ENCODE measurements at places on chromosomes 16 and 17.

DNA sequence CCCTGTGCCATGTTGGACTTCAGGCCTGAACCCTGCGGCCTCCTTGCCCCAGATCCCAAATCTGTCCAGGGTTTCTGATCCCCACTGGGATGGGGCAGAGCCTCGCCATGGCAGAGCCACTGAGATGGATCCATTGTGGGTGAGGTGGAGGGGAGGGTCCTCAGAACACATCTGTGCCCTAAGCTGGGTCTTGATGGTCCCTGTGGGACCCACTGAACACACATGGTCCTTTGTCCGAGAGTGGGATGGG lies 38.0 kb upstream of the KSR1 start:
- DNase-seq = no peak

- no peak for DNase-seq
These were observed 16.3 kb downstream of the SCN4A start for GRCh38 chr17:63956296-63956920.

DNA sequence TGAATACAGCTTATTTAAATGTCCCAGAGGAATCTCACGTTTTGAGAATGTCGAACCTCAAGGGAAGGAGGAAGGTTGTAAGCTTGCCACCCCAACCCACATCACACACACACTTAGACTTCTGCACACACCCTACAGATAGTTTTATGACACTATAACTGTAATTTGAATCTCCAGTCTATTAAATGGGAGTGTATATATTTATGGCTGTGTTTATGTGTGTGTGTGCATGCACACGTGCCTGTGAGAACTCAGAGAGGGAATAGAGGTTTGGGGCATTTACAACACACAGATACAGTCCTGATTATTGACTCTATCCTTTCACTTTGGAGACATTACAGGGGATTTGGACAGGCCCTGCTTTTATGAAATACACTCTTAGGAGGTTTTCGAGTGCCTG lies 171.5 kb upstream of the MAF start:
- no peak for DNase-seq

DNA sequence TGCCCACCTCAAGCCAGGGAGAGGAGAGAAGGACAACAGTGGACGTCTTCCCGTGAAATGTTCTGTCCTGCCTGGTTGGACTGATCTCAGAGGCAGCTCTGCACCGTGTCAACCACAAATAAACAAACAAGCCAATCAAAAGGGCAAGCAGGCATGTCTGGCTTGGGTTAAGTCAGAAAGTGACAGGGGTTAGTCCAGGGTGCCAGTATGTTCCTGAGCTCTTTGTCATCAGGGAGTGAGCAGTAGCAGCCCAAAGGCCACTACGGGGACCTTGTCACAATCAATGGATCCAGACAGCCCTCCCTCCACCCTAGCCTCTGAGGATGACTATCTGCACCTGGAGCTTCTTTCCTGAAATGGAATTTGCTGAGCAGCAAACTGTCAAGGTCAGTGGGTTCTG lies 35.0 kb downstream of the CNGB1 start:
- DNase-seq = no peak

DNA sequence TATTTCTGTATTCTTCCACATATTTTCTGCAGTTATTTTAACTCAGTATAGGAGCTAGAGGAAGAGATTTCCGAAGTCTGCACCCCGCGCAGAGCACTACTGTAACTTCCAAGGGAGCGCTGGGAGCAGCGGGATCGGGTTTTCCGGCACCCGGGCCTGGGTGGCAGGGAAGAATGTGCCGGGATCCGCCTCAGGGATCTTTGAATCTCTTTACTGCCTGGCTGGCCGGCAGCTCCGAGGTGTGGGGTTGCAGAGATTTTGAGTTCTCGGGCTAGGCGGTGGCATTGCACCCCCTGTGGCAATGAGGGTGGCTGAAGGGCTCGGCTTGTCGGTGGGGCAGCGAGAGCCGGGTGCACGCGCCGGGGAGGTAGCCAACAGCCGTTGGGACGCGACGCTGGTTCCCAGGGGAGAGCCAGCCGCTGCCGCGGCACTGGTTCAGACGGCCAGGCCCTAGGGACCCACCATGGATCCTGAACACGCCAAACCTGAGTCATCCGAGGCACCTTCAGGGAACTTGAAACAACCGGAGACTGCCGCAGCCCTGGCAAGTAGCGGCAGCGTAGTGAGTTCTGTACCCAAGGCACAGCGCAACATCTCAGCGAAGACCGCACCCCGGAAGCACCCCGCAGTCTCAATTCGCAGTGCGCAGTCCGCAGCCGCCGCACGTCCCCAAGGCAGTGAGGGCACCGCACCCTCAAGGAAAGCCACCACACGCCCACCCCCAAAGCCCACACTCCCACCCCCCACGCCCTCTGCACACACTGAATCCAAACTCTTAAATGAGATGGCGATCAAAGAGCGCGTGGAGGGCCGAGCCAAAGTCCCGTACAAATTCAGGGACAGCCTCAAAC lies at the start of gene CMTM1:
Gene CMTM1 (plus strand): TSS at position 389 of the 851 bp plus-strand sequence. CDS start 75 bp downstream, at position 464.
- DNase-seq = no peak

GRCh38 chr16:48574140-48574539 lies 35.8 kb downstream of the N4BP1 start:
- no peak for DNase-seq

- no peak for DNase-seq
These were observed 119.6 kb downstream of the CYLD start for GRCh38 chr16:50861451-50861850.

- DNase-seq = no peak
These were observed 842.1 kb downstream of the KCNJ2 start for GRCh38 chr17:71011391-71011790.

GRCh38 chr17:17506181-17506741 lies 10.1 kb upstream of the RASD1 start:
- DNase-seq = no peak

DNA sequence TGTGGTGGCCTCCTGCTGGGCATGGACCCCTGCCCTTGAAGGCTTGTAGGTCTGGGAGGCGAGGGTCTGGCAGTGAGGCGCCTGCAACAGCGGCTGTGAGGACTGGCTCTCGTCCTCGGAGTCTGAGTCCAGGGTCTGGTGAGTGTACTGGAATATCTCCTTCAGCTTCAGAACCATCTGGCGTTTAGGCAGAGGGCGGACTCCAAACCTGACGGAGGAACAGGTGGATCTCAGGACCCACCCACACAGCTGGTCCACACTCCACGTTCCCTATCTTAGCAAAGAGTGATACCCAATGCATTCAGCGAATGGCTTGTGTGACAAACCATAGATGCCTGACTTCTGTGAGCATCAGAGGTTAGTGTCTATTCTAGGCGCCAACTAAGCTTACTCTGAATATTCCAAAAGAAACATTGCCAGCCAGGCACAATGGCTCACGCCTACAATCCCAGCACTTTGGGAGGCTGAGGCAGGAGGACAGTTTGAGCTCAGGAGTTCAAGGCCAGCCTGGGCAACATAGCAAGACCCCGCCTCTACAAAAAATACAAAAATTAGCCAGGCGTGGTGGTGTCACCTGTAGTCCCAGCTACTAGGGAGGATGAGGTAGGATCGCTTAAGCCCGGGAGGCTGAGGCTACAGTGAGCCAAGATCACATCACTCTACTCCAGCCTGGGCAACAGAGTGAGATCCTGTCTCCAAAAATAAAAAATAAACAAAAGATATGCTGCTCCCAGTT lies 6.3 kb upstream of the NLRC3 start:
- DNase-seq = no peak

DNA sequence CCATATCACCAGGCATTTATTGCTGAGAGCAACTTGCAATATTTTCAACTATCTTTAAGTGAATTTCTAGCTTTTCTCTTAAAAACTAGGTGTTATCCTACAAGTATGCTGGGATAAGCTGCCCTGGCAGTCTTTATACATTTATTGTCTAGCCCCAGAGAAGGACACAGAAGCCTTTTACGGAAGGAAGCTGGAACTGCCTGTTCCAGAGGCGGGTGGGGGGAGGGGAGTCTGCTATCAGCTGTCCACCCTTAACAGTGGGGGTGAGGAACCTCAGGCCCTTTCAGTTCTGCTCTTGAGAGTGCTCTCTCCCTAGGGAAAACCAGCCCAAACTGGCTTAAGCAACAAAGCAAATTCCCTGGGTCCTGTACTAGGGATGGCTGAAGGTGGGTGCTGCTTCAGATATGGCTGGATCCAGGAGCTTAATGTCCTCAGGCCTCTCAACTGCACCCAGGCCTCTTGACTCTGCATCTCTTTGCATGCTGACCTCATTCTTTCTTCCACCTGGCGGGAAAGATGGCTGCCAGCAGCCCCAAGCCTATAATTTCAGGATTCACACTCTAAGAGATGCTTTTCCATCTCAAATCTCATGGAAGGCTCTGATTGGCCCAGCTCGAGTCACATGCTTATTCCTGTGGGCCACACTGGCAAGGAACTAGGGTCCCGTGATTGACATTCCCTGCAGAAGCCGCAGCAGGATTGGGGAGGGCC lies 16.6 kb downstream of the NAGPA start:
- DNase-seq = no peak

- DNase-seq = peak; percentile 43
These were observed 28.5 kb downstream of the ARHGAP17 start for GRCh38 chr16:24986512-24987303.

- DNase-seq = no peak
These were observed 7.2 kb upstream of the CD68 start for GRCh38 chr17:7572338-7572587.

DNA sequence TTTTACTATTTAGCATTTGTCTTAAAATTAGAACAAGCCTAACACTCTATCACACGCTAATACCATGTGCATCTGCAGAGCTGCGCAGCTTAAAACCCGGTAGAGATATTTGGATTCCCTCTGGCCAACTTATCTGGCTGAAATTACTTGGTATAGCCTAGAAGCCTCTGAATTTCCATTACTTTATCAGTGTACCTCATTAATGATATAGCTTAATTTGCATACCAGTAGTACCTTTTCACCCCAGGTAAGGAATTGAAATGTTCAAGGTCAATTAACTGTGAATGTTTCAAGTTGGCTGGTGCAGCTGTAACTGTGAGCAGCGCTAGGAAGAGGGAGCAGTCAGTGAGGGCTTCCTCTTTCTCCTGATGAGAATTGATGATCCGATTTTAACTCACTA lies 74.2 kb downstream of the CNTNAP4 start:
- DNase-seq = no peak

GRCh38 chr17:57747221-57748017 lies 2.3 kb upstream of the CCDC182 start:
- DNase-seq = peak; percentile 49

- no peak for DNase-seq
These were observed 16.4 kb upstream of the RBFOX3 start for GRCh38 chr17:79627184-79627765.

GRCh38 chr16:11449716-11450115 lies 104.5 kb downstream of the RMI2 start:
- no peak for DNase-seq

DNA sequence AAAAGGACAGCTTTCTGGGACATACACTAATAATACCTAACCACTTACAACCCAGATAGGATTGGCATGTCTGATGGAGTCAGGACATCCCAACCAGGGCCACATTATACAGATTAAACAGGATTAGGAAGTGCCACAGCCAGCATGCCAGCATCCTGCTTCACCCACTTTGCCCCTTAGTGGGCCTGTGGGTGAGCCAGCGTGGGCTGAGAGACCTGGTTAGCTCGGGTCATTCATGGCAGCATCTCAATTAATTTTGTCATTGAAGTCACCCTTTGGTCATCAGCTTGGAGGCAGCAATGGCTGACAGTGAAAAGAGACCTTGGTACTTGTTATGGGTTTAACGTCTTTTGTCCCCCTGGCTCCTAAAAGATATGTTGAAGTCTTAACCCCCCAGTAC lies 29.9 kb upstream of the SLC6A2 start:
- DNase-seq = no peak

DNA sequence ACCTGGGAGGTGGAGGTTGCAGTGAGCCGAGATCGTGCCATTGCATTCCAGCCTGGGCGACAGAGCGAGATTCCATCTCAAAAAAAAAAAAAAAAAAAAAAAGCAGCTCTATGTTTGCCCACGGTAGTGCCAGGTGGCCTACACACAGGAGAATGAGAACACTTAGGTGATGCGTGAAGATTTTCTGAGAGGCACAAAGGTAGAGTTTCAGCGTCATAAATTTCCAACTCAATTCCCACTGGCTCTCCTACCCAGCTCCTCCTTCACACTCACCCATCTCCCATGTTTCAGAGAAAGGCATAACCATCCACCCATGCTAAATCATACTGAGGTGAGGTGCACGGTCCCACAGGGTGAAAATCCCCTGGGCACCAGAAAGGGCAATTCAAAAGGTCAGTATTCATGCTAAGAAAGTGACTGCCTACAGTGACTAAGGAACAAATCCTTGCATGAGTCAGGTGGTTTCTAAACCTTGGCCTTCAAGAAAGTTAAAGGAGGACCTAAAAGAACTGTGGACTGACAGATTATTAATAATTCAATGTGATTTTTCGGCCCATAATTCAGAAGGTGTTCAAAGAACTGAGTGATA lies 4.8 kb downstream of the DCAKD start:
- DNase-seq = no peak

DNA sequence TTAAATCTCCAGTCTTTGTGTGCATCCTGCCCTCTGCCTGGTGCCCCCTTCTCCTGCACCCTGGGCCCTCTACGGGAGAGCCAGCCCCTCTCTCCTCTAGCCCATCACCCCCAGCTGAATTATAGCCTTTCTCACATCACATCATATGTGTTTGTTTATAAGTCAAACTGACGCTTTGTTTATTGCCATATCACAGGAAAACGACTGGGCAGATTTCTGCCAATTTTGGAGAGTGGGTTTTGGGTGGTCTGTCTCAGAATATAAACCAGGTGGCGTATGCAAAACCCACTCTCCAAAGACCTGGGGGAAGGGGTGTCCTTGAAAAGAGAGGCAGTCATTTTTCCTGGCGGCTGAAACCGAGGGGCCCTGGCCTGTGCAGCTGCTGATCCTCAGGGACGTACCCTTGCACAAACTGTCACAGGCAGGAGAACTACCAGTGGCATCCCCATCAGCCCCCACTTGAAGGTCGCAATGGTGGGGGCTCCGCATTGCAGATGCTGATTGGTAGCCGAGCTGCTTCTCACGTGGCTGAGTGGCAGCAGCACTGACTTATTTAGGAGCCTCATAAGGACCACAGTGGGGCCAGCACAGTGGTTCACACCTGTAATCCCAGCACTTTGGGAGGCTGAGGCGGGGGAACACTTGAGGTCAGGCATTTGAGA lies 34.8 kb upstream of the CDC42EP4 start:
- no peak for DNase-seq

GRCh38 chr17:52790359-52790955 lies 631.9 kb upstream of the CA10 start:
- no peak for DNase-seq

DNA sequence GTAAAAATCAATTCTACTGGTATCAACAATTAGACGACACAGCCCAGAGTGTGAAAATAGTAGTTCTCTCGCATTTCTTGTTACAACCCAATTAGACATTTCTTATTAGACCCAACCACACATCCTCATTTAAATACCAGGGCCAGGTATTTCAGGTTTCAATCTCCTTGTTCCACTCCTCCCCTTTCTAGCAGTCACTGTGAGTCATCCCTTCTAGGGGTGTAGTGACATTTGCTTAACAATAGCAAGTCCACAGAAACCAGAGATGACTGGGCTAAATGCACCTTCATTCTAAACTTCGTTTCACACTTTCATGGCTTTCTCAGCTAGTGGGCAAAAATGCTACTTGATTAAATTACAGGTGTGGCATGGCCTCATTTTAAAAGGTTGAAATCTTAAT lies 116.9 kb upstream of the CACNG3 start:
- no peak for DNase-seq

- DNase-seq = no peak
These were observed 232.8 kb downstream of the BCAS3 start for GRCh38 chr17:60910415-60910814.

GRCh38 chr17:80671039-80671824 lies 126.6 kb downstream of the RPTOR start:
- DNase-seq = no peak

GRCh38 chr16:68445458-68445857 lies 2.9 kb downstream of the SMPD3 start:
- DNase-seq = peak; percentile 30

Measured in testis (tissue), 5 donors.